Activated CD4-positive, alpha-beta memory T cell treated with anti-CD3 and anti-CD28 coated beads, Interleukin-2, amount 10 ng/mL, durations not matched to agents 7 days and 5 days (primary cell): ENCODE measurements at places on chromosomes 3 and 15. TPM values are rescaled to one million over a fixed set of nuclear protein-coding genes. Genes with fewer than 3 reads are reported as not detected.

CPN2 gene
- total RNA-seq, result not detected

IL17RE gene
- 3.0 TPM for total RNA-seq

SH3BP5 gene
- 40.9 TPM for total RNA-seq

GOLGA6L6 gene
- total RNA-seq, result not detected

IL5RA gene
- not detected for total RNA-seq

KCNMB2 gene
- not detected for total RNA-seq

TMEM45A gene
- total RNA-seq, result 1.1 TPM

CCR1 gene
- total RNA-seq, result 20.0 TPM

FBXL22 gene
- 0.28 TPM for total RNA-seq

NLGN1 gene
- not detected for total RNA-seq

PIERCE2 gene
- total RNA-seq, result not detected

DNA sequence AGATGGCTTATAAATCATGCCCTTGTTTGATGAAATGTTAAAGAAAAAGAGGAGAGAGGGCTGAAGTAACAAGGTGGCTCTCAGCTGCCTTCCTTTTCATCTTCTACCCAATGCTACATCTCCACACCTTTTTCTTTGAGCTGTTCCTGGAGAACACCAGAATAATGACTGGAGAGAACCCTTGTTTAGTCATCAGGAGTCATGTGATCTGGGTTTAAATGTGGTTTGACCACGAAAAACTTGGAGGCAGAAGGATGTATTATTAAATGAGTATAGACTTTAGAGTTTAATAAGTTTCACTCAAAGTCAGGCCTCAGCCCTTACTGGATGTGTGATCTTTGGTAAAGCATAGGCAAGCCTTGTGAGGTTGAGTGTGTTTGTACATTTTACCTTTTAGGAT, 230.3 kb upstream of the TBL1XR1 start:
- peak overlapping the region; percentile 73 for H3K27ac ChIP-seq
- H3K36me3 ChIP-seq, result no peaks in the 10 kb centered on the region
- peaks cover 24% of the 10 kb centered on the region for H3K4me1 ChIP-seq
- DNase-seq, result peak; percentile 26
- H3K27me3 ChIP-seq, result peaks cover 6% of the 10 kb centered on the region

GRCh38 chr3:132268956-132269355, 48.3 kb upstream of the ACP3 start:
- DNase-seq, result no peak
- no peak overlapping the region for H3K4me3 ChIP-seq
- H3K36me3 ChIP-seq, result no peaks in the 10 kb centered on the region
- peaks cover 9% of the 10 kb centered on the region for H3K27me3 ChIP-seq

DNA sequence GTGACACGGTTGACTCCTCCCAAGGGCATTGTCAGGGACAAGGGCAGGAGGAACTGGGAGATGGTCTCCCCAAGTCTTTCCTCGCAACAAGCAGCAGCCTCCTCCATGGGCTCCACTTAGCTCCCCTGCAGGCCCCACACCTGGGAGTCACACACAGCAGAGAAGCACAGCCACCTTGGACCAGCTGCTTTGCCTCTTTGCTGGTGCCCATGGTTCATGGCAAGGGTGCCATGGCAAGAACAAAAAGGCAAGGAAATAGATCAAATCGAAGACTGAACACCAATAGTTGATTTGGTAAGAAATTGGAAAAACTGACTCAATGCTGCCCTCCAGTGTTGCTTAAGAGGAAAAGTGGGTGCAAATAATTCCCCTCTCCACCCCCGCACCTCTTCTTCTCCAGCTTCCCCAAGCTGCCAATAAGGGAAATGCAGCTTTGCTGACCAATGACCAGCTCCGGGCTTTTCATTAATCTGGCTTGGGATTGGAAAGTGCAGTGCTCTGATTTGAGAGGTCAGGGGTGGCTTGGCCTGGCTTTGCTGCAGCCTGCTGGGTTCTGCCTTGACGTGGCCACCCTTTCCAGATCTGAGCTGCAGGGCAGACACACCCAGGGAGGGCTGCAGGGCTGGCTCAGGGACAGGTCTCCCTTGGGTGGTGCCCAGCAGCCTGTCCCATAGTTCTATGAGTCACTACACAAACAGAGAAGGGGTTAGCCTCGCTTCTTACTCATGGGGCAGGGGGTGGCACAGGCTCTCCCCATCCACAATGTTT, 162.0 kb downstream of the KLF13 start:
- H3K27me3 ChIP-seq, result peaks cover 7% of the 10 kb centered on the region
- peaks cover 25% of the 10 kb centered on the region for H3K36me3 ChIP-seq
- H3K4me1 ChIP-seq, result peaks cover 63% of the 10 kb centered on the region
- H3K4me3 ChIP-seq, result no peak overlapping the region
- peak overlapping the region; percentile 21 for H3K27ac ChIP-seq

- DNase-seq, result no peak
- no peak overlapping the region for H3K27ac ChIP-seq
- no peaks in the 10 kb centered on the region for H3K4me1 ChIP-seq
- no peak overlapping the region for H3K4me3 ChIP-seq
Observed at GRCh38 chr3:14289590-14290461, 111.2 kb downstream of the LSM3 start.

DNA sequence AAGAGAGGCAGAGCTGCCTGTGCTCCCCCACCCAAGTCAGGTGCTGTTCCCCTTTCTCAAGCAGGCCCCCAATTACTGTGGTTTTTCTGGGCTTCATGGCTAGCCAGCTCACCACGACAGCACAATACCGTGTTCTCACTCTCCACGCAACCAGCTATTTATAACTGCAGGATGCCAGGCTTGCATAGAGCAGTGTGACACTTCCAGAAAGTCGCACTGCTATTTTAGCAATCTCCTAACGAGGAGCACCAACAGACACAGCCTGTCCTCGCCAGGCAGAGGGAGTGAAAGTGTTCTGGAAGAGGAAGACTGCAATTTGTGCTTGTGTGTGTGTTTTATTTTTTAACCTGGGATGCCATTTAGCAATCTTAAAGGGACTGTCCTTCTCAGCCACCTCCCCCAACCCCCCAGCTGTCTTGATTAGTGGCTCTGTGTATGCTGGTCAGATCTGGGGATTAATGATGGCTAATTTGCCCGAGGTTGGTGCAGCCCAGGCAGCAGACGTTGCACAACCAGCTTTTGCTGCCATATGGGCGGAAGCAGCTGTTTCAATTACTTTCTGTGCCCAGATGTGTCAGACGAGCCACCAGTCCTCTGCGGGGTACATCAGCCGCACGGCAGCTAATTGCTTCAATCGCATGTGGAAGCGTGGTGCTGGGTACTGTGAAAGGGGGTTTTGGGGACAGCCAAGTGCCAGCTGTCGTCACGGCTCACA, 268.0 kb upstream of the ARRDC4 start:
- no peaks in the 10 kb centered on the region for H3K36me3 ChIP-seq
- H3K27me3 ChIP-seq, result no peaks in the 10 kb centered on the region
- no peak for DNase-seq
- H3K4me3 ChIP-seq, result no peak overlapping the region
- H3K27ac ChIP-seq, result no peak overlapping the region

- no peak overlapping the region for H3K27ac ChIP-seq
- H3K4me3 ChIP-seq, result no peak overlapping the region
- DNase-seq, result no peak
- H3K27me3 ChIP-seq, result no peaks in the 10 kb centered on the region
- H3K4me1 ChIP-seq, result no peaks in the 10 kb centered on the region
Observed at GRCh38 chr3:23697416-23697815, 108.3 kb upstream of the UBE2E1 start.

- H3K4me1 ChIP-seq, result no peaks in the 10 kb centered on the region
- H3K4me3 ChIP-seq, result no peak overlapping the region
- H3K27ac ChIP-seq, result no peak overlapping the region
- DNase-seq, result no peak
Observed at GRCh38 chr3:161026612-161027510, 78.3 kb downstream of the B3GALNT1 start.

GRCh38 chr3:189267981-189268613, 96.3 kb downstream of the TPRG1 start:
- no peak overlapping the region for H3K27ac ChIP-seq
- no peak for DNase-seq
- H3K27me3 ChIP-seq, result no peaks in the 10 kb centered on the region
- peaks cover 6% of the 10 kb centered on the region for H3K4me1 ChIP-seq
- H3K4me3 ChIP-seq, result no peak overlapping the region
- H3K36me3 ChIP-seq, result no peaks in the 10 kb centered on the region

GRCh38 chr3:111668888-111669488, 73.8 kb upstream of the ZBED2 start:
- H3K4me3 ChIP-seq, result no peak overlapping the region
- H3K27me3 ChIP-seq, result no peaks in the 10 kb centered on the region
- H3K4me1 ChIP-seq, result peaks cover 80% of the 10 kb centered on the region
- H3K27ac ChIP-seq, result peak overlapping the region; percentile 48

GRCh38 chr15:57288926-57289580, 87.3 kb upstream of the CGNL1 start:
- H3K27ac ChIP-seq, result no peak overlapping the region
- H3K4me3 ChIP-seq, result no peak overlapping the region
- H3K4me1 ChIP-seq, result peaks cover 3% of the 10 kb centered on the region
- H3K36me3 ChIP-seq, result peaks cover 28% of the 10 kb centered on the region
- DNase-seq, result no peak
- H3K27me3 ChIP-seq, result no peaks in the 10 kb centered on the region

- no peak for DNase-seq
- peaks cover 20% of the 10 kb centered on the region for H3K27me3 ChIP-seq
- H3K4me3 ChIP-seq, result no peak overlapping the region
- no peaks in the 10 kb centered on the region for H3K4me1 ChIP-seq
Observed at GRCh38 chr15:44181410-44181809, 13.7 kb downstream of the FRMD5 start.
